ENCODE measurements at places on chromosomes 1 and 21.
A peak's percentile ranks its signal among the peaks of the same experiment; 100 is the strongest.

GRCh38 chr1:211813590-211813989, 17.0 kb downstream of the LPGAT1 start:
- DNase-seq = peak; percentile 83

GRCh38 chr1:202952818-202953217, 5.3 kb downstream of the ADIPOR1 start:
- peak; percentile 6 for DNase-seq

DNA sequence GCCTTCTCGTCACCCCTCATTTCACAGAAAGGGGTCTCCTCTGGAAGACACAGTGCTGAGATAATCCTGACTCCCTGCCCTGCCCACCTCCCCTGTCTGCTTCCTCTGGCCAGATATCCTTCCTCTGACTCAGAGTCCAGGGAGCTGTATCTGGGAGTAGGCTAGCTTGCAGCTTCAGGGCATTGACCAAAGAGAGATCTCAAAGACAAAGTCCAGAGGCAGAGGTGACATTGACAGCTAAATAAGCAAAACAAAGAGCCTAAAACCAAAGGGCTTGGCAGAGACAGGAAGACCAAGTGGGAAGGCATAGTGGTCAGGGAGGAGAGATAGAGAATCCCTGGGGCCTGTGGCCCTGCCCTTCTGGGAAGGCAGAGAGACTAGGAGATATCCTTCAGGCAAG, 64.9 kb downstream of the TNR start:
- DNase-seq = no peak

DNA sequence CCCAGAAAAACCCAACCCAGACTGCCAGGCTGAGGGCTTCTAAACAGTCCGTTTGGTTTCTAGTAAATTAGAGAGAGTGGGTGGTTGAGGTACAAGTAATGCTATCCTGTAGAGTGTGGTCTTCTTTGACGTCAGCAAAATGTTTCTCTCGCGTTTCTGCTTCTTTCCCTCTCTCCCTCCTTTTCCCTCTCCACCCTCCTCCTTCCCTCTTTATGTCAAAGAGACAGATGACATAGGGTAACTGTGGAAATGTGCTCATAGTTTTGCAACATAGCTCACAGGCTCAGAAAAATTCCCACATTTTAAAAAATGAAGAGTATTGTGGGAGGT, 158.3 kb downstream of the TOMM20 start:
- peak; percentile 95 for DNase-seq

DNA sequence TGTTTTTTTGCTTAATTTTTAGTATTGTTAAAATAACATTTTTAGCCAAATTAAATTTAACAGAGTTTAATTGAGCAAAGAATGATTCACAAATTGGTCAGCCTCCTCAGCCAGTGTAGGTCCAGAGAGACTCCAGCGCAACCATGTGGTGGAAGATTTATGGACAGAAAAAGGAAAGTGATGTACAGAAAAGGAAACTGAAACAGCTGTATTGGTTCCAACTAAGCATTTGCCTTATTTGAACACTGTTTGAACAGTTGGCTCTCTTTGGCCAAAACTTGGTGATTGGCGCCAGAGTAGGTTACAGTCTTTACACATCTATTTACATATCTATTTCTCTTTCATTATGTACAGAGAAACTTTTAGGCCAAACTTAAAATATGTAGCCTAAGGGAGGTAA, 19.4 kb downstream of the RPS6KC1 start:
- peak; percentile 37 for DNase-seq

DNA sequence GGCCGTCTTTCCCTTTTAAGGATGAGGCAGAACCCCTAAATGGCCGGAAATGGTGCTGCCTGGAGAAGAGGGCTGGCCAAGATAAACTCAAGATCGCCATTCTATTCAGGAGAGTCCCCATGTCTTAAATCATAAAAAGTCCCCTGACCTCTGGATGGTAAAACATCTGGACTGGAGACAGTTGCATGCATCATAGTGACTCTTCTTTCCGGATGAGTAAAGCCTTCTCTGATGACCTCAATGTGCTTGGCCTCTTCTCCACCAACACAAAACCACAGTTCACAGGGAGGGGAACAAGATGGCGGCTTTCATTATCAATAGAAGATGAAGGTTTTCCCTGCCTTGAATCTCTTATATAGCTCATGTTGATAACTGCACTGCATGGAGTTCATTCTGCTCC, 27.5 kb upstream of the H6PD start:
- DNase-seq = no peak

GRCh38 chr1:80878343-80878742, 922.4 kb upstream of the ADGRL2 start:
- no peak for DNase-seq

DNA sequence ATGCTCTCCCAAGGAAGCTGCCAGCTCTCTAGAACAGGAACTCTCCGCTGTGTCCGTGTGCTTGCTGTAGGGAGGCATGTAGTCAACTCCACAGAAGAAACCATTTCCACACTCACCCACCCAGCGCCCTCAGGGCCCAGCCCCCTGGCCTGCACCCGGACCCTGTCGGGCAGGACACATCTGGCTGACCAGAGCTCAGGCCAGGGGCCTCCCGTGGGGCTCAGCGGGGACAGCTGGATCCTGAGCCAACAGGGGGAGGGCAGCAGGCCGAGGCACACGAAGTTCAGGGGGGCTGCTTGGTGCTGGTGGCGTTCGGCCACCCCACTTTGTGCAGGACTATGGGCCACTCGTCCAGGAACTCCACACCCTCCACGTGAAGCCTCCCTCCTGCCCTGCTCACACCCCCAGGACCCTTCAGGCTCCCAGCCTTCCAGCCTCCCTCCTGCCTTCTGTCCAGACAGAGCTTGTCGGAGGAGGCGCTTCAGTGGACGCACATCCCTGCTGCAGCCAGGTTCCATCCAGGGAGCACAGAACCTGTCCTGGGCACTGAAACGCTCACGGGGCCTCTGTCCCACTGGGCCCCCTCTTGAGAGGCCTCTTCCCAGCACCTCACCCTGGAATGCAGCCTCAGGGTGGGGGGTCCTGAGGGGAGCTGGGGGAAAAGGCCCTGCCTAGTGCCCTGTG, 15.0 kb upstream of the FAAP20 start:
- no peak for DNase-seq

GRCh38 chr1:197907846-197908616, 5.6 kb downstream of the C1orf53 start:
- no peak for DNase-seq

GRCh38 chr21:32795376-32795775, 23.8 kb upstream of the PAXBP1 start:
- no peak for DNase-seq

GRCh38 chr1:25161981-25162380, 70.3 kb downstream of the SYF2 start:
- peak; percentile 24 for DNase-seq

DNA sequence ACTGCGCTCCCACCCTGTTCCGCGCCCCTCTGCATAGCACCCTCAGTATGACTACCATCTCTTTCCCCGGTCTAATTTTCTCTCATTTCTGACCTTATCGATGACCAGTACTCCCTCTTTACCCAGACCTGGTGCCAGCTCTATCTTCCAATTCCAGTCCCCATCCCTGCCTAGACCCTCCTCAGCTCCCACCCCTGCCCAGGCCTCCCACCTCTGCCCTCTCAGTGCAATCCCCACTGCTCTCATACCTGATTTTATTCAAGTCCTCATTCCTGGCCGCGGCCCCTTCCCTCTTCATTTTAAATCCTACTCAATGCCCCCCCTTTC, 1.3 kb downstream of the USP24 start:
- DNase-seq = no peak

GRCh38 chr1:177858332-177858821, 111.5 kb downstream of the SEC16B start:
- no peak for DNase-seq

DNA sequence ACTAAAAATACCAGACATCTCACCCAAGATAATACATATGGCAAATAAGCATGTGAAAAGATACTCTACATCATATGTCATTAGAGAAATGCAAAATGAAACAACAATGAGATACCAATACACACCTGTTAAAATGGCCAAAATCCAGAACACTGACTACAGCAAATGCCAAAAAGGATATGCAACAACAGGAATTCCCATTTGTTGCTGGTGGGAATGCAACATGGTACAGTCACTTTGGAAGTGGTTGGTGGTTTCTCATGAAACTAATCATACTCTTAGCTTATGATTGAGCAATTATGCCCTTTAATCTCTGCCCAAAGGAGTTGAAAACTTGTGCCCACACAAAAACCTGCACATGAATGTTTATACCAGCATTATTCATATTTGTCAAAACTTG, 6.4 kb upstream of the RGS2 start:
- no peak for DNase-seq

DNA sequence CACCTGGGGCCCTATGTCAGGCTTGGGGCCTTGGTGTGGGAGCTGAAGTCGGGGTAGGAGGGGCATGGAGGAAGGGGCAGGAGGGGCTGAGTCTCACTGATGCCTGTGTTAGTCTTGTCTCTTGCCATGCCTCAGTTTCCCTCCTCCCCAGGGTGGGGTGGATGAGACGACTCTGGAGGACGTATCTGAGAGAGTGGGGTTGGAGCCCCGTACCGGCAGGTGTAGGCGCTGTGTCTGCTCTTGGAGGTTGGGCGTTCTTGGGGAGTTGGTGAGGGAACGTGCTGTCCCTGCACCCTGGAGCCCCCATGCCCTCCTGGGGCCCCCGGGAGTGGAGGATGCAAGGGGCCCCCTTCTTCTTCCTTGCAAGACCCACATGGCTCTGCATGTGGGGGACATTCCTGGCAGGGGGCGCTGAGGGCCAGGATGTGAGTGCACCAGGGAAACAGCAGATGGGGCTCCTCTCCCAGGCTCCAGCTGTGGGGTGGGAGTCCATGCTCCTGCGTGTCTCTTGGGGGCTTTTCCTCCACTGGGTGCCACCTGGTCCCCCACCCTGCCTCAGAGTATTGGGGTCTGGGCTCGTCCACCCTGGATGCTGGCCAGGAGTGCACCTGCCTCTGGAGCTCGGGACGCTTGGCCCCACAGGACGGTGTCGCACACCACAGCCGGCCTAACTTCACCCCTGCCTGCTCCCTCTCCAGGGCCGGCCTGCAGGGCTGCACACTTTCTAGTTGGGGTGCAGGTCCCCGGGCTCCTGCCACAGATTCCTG, 1.4 kb upstream of the TNFRSF14 start:
- DNase-seq = no peak

- DNase-seq = no peak
These were observed 9.1 kb downstream of the ASPM start for GRCh38 chr1:197137322-197137721.

DNA sequence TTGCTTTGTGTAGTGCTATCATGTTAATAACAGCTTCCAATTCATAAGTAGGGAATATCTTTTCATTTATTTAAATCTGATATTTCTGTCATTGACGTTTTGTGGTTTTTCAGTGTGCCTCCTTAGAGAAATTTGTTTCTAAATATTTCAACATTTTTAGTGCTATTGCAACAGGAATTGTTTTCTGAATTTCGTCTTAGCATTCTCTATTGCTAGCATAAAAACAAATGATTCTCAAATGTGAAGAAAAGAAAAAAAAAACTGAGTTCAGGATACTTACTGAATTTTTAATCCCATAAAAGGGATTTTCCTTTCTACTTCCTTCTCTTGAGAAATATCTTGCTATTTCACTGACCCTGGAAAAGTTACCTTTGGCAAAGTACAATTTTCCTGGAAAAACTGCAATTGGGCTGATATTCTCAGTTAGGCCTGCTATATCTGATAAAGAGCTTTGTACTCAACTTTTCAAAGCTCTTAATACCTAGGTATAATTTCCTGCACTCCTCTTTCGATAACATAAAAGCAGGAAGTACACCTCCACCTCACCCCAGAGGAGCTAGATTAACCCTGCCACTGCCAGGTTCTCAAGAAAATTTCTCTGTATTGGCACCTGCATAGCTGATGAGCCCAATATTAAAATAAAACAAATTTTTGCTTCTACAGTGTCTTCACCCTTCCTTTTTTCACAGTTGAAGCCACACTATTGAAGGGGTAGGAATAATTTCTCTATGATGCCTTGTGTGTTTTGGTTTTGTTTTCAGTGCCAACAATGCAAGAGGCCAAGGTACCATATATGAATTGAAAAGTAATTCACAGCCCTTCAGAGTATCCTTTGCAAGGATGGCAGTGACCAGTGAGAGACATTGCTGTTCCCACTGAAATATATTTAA, 35.6 kb downstream of the PTPN14 start:
- DNase-seq = no peak

- peak; percentile 60 for DNase-seq
These were observed 43.5 kb downstream of the PRKAA2 start for GRCh38 chr1:56688522-56689026.

GRCh38 chr1:51697166-51697565, 80.3 kb downstream of the OSBPL9 start:
- DNase-seq = no peak

GRCh38 chr21:43320526-43320925, 106.4 kb downstream of the SIK1 start:
- DNase-seq = no peak

DNA sequence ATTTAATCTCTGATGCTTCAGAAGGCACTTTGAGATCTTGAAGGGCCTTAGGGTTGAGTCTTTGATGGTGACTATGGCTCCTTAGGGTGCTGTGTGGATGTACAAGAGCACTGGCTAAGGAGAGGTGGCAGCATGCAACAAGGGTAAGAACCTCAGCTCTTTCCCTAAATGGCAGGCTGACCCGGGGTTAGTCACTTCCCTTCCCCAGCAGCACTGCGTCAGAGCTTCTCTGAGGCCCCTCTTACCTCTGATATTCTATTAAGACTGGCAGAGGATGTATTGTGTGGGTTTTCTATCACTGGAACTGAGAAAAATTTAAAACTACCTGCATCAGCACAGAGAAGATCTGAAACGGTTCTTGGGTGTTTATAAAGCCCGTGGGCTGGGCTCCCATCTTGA, 11.8 kb downstream of the C1orf116 start:
- no peak for DNase-seq

DNA sequence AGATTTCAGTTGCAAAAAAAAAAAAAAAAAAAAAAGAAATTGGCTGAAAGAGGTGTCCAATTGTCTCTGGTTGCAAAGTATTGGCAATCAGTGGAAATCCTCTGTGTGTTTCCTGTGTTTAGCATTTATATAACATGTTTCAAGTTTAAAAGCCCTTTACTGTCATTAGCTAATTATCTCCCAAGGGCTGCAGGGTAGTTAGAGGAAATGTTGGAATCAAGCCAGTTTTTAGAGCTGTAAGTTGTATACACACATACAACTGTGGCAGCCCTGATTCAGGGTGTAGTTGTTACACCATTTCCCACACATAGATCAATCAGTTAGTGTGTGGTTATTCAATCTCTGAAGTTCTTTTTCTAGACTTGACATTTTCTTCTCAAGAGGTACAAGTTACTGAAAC, 8.9 kb upstream of the ZNF326 start:
- DNase-seq = no peak
